ENCODE measurements at places on chromosomes 13 and 19.
A peak's percentile ranks its signal among the peaks of the same experiment; 100 is the strongest.

- DNase-seq = no peak
Observed at GRCh38 chr13:110185696-110186095, 121.3 kb downstream of the COL4A1 start.

GRCh38 chr19:3119693-3120380 is 16.0 kb upstream of the GNA15 start:
- DNase-seq = no peak

- DNase-seq = peak; percentile 19
Observed at GRCh38 chr13:30743319-30744055, 8.1 kb downstream of the ALOX5AP start.

DNA sequence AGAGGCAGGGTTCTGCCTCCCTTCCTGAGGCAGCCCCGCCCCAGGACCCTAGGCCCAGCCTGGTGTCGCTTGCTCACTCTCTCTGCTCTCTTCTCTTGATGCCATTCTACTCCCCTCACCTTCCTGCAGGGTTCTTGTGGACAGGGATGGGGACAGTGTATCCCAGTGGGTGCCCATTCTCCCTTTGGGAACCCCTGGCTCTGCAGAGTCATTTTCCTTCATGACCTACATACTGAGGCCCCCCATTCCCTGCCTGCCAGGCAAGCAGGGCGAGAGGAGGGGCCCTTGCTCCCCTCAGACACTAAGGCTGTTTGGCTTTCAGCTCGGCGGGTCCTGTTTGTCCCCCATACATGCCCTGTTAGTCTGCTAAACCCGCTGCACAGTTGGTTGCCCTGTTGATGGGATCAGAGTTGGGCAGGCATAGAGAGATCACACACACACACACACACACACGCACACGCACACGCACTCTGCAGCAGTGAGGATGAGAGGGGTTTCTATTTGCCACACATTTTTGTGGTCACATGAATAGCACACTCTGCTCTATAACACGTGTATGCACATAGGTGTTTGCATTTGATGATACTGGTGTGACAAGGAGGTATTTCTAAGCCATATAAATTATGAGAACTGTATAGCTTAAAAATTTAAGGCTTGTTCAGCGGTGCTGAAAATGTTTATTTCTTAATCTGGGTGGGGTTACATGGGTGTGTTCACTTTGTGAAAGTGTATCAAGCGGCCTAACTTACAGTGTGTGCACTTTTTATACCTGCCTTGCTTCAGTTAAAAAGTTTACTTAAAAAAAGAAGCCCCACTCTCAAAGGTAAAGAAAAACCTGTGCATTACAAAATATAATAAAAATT is 20.3 kb downstream of the NFIX start:
- no peak for DNase-seq

All from putamen (tissue), 1 donor.